ENCODE measurements at places on chromosomes 16 and 17. TPM values are rescaled to one million over a fixed set of nuclear protein-coding genes. Genes with fewer than 3 reads are reported as not detected.
A peak's percentile ranks its signal among the peaks of the same experiment; 100 is the strongest.

DNA sequence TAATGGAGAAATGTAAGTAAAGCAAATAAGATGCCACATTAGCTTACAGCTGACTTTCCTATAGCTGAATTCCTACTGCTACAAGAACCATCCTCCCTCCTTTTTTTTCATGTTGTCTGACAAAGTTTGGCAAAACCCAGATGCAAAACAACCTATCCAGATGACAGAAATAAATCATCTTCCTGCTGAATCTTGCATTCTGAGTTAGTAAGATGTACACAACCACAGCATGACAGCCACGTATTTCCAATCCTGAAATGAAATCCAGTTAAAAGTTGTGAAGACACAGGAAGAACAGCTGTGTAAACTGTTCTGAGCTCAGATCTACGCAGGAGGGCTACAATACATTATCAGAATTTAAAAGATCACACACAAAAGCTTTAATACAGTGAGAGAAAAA lies 5.1 kb upstream of the DHX33 start:
- DNase-seq = no peak

DNA sequence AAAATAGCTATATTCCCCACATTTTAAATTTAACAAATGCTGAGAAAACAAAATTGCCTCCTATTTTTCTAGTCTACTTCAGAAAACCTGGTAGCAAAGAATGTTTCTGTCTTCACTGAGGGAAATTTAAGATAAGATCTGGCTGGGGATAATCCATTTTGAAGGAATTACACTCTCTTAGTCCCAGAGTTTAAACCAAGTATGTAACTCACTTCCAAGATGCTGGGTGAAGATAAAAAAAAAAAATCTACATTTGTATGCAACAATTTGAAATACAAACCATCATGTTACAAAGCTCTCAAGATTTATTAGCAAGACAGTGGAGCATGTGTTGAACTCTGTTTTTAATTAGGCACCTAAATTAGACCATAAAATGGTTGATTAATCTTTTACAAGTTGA lies 5.7 kb downstream of the HS3ST3B1 start:
- no peak for DNase-seq

The MT3 gene
- total RNA-seq = not detected

DNA sequence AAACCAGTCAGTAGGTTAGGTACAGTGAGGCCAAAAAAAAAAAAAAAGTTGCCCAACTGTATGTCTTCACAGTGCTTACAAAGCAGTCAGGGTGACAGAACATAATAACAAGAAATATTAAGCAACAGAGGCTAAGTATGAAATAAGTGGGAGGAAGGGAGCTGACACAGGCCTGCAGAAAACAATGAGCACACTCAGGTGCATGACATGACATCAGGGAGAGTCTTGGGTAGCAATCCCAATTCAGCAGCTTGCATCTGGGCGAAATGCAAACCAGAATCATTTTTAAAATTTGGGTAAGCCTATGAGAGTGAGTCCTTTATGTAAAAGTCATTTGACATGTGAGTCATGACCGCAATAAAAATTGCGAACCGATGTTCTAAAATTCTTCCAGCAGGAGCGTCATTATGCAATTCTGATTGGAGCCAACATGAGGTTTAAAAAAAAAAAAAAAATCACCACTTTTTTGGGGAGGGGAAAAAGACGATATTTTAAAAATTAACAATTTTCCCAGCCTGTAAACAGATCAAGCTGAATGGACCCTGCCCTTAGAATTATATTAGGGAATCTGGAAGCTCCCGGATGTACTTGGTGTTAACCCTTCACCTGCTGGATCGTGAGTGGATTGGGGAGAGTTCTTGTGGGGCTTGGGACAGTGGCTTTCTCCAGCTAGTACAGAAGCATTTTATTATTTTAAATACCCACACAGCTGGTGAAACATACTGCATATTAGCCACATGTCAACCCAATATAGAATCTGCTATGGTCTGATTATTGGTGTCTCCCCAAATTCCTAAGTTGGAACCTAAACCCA lies 127.9 kb downstream of the NPIPB5 start:
- DNase-seq = peak; percentile 52

Data from bronchial epithelial cell (primary cell).